ENCODE measurements at places on chromosomes 7 and 10.

DNA sequence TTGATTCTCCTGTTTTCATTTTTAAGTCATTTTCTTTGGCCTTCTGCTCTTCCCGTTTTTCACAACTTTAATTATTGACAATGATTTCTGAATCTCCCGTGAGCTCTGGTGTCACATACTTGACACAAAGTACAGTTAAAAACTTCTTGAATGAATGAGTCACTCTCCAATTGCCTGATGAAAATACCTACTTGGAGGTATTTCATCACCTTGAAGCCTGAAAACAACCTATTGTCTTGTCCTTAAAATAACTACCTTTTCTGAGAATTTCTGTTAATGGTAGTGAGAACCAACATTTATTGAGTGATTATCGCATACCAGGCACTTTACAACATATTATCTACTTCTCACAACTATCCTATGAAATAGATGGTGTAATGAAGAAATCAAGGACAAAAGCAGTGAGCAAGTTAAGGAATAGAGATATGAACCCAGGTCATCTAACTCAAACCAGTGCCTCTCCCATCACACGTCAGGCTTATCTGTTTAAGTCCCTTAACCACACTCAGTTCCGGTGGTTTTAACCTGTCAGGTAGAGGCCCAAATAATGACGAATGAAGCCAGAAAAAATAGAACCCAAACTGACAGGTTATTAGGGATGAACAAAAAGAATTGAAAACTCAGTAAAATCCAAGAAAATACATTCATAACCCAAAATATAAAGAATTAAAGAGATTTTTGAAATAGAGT lies 11.6 kb downstream of the BET1 start:
- no peak for DNase-seq

DNA sequence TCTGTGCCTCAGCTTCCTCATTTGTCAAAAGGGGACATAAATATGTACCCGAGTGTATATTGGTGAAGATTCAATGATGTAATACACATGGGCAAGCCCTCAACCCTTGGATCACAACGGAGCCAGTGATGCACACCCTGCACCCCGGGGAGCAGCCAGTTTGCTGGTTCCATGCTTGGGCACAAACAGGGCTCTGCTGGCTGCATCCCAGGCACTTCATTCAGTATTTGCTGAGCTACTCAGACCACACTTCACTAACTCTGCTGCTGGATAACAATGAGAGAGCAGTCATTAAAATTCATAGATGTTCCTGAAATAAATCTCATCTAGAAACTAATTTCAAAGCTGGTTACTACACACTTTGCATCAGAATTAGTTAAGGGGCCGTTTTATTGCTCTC lies 72.0 kb downstream of the SCRN1 start:
- no peak for DNase-seq

- no peak for DNase-seq
Observed at GRCh38 chr10:63240807-63241206, 107.7 kb downstream of the NRBF2 start.

- no peak for DNase-seq
Observed at GRCh38 chr10:36366065-36366464, 724.0 kb upstream of the FZD8 start.

GRCh38 chr7:25662841-25663800 lies 434.8 kb upstream of the NPVF start:
- no peak for DNase-seq

DNA sequence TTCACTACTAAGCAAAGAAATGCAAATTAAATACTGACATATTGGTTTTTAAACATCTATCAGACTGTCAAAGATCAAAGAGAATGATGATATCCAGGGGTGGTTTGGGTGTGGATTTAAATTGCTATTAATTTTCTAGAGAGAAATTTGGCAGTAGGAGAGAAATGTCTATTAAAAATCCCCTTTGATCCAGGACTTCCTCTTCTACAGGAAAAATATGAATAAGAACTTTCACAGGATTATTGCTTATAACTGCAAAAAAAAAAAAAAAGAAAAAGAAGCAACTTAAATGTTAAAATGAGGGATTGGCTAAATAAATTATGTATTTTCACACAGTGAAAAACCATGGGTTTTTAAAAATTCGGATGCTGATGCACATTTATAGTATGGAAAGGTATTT lies 21.0 kb downstream of the CFAP58 start:
- no peak for DNase-seq

DNA sequence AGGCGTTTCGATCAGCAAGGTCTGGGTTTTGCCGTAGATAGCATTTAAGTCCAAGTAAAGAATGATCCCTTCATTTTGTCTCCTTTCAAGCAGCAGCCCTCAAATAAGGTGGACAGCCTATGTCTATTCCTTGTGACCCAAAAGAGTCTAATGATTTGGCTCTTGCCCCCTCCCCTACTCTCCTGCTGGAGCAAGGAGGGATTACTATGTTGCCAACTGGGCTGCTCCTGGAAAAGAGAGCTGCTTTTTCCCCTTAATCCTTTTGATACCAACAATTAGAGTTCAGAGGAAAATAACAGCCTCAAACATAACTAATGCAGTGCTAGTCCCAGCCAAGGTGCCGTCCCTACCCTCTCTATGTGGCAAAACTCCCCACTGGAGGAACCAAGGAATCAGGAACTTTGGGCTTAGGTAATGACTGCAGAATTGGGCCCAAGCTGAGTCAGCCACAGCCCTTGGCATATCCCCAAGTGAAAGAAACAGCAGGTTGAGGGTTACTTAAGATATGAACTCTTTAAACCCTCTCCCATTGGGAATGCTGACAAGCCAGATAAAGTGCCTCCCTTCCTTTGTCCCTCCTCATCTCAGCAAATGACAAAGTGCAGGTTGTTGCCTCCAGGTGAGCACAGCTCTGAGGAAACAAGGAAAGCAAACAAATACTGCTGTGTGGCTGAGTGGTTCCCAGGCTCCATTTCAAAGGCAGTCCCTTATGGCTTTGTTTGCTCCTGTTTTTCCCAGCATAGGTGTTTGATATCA lies 643.7 kb downstream of the INHBA start:
- no peak for DNase-seq

GRCh38 chr10:129959544-129960480 lies 4.3 kb downstream of the EBF3 start:
- no peak for DNase-seq

DNA sequence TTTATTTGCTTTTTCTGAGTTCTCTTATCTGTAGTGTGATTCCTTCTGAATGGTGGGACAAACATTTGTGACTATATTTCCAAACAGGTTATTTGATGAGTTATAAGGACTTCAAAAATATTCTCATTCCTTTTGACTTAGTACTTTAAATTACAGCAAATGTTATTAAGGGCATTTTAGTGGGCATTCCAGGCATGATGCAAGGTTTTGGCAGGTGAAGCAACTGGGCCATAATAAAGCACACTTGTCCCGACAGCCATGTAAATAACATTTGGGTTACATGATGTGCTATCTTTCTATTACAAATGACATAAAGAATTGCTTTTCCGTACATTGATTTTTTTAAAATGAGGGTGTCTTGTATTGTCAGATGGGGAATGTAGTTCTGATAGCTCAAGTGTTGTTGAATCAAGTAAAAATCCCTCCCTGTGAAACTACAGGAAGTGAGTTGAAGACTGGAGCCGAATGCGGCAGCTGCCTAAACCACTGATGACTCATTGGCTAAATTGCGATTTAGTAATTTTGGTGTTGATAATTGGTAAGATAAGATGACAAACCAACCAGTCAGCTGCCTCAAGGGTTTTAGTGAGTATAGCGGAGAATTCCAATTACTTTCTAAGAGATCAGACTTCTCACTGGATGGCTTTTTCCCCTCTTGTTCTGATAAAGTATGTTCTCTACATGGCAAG lies 231.3 kb upstream of the NPY start:
- DNase-seq, result no peak

DNA sequence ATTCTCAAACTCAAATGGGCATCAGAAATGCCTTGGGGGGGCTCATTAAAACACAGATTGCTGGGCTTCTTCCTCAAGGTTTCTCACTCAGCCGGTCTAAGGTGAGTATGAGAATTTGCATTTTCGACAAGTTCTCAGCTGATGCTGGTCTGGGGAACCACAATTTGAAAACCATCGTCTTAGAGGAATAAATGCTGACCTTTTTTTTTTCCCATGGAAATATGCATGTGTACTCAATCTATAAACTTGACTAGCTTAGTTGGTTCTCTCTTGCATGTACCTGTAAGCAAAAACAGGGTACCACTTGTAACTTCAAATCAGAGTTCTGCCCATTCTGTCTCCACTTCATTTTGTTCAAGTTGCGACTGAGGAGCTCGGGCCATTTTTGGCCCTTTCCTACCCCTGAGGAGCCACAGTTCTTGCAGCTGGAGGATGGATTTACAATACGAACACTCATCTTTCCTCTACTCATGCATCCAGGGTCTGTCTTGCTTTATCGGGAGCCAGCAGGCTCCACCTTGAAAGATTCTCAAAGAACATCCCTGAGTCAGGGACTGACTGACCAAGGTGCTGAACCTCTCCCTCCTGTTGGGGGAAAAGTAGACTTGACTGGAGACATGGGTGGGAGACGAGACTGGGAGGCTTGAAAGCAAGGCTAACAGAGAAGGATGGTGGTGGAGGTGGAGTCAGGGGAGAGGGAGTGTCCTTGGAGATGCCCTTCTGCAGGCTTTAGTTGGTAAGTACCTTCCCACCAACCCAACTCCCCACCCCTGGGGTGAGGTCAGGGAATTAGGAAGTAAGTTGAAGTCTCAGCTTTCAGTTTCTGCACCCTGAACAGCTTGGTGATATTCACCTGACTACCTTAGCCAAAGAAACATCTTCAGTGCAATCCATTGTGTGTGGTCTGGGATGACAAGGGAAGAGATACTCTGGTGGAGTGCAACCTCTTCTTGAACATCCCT lies 3.7 kb upstream of the MAPK8 start:
- no peak for DNase-seq

Measured in stimulated activated CD4-positive, alpha-beta T cell treated with anti-CD3 and anti-CD28 coated beads, Interleukin-2, amount 100 ng/mL, for 24 hours (primary cell).